T-helper 22 cell (primary cell): ENCODE measurements at places on chromosomes 1 and 21.

GRCh38 chr1:158246650-158247049 is 7.6 kb upstream of the CD1A start:
- no peak for DNase-seq

GRCh38 chr1:207820568-207821463 is 69.0 kb downstream of the CD46 start:
- no peak for DNase-seq

GRCh38 chr1:174258148-174258550 is 98.8 kb downstream of the RABGAP1L start:
- DNase-seq: no peak

GRCh38 chr1:84720221-84720780 is 30.0 kb upstream of the SSX2IP start:
- DNase-seq: no peak

- DNase-seq: no peak
These were observed 60.4 kb downstream of the VANGL2 start for GRCh38 chr1:160460683-160461287.

- DNase-seq: peak; percentile 20
These were observed 16.5 kb upstream of the LHX4 start for GRCh38 chr1:180213401-180214170.

DNA sequence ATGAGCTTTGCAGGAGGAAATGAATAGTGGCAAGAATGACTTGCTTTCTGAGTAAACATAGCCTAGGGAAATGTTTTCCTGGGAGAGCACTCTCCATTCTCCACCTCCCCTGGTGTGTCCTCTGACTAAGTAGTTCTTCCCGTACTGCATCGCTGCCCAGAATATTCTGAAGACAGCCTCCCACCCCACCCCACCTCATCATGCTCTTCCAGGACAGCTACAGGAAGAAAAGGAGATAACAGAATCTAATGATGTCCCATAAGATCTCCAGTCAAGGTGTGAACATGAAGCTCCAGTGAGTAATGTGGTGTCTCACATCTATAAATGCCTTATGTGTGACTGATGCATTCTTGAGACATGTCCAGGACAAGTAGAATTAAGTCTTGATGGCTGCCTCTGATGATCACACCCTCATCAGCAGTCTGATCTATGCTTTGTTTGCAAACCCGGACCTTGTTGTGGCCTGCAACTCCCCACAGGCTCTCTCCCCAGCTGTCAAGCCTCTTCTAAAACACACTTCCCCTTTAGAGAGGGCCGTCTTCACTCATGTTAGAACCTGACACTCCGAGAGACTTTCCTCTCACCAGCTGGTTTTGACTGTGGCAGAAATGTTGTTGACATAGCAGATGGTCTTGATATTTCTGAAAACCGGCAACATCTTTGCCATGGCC is 183.0 kb downstream of the CYYR1 start:
- DNase-seq: no peak

DNA sequence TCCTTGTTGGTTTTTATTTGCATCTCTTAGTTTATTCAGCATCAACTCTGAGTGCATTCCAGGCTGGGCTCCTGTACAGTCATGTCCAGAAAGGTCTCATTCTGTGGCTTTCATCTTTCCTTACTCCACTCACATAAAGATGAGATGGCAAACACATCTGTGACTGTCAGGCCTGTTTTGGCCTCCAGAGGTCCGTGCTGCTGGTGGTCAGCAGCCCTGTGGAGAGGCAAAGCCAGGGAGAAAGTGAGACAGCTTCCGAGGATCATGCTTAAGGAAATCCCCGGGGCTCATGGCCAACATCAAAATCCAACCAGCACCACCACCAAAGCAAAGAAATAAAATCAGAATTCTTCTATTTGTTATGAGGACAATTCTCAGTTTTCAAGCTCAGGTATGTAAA is 96.1 kb upstream of the HIVEP3 start:
- DNase-seq: no peak

DNA sequence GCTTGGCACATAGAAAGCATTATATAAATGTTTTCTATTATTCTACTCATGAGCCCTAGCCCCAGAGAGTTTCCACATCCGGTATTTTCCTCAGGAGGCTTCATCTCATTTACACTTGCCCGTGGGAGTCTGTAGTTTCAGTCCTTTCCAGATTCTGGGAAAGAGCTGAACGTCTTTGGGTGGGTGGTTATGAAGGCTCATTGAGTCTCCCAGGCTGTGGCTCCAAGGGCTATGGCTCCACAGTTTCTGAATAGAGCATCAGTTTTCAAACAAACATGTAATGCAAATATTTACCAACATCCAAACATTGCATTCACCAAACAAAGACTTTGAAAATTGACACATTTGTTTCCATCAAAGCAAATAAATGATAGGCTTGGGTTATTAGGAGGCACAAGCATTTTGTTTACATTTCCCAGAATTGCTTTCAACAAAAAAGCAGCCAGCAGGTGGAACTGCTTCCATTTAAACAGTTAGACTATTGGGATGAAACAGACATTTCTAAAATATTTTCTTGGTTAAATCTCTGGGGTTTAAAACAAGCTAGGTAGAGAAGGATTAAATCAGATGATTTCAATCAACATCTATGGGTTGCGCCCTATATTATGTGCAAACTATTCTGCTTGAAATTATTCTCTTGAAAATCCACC is 1.3 kb upstream of the LEMD1 start:
- no peak for DNase-seq

GRCh38 chr1:60063561-60063960 is 10.0 kb downstream of the C1orf87 start:
- DNase-seq: no peak

- no peak for DNase-seq
These were observed 8.6 kb downstream of the NECTIN4 start for GRCh38 chr1:161080441-161081405.

GRCh38 chr1:15584489-15585363 is at the start of gene AGMAT:
TSS of gene AGMAT (minus strand) at chr1:15585051. CDS start at chr1:15584967, 84 bp downstream.
- DNase-seq: no peak

GRCh38 chr1:179327196-179327595 is 33.6 kb downstream of the SOAT1 start:
- DNase-seq: no peak

DNA sequence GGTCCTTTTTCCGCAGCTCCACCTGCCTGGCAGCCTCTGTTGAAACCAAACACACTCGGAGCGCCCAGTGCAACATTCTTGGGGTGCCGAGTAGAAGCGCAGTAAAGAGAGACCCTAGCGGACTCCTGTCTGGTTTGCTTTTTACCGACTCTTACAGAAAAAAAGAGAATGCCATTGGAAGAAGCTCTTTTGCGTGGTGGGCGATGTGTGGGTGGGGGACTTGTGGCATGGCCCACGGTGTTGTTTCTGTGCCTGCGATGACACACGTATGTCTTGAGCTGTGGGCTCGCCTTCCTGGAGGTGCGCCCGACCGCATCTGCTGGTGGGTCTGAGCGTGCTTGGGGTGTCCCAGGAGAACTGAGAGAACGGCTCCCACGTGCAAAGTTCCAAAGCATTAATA is 7.3 kb upstream of the BARHL2 start:
- DNase-seq: no peak

DNA sequence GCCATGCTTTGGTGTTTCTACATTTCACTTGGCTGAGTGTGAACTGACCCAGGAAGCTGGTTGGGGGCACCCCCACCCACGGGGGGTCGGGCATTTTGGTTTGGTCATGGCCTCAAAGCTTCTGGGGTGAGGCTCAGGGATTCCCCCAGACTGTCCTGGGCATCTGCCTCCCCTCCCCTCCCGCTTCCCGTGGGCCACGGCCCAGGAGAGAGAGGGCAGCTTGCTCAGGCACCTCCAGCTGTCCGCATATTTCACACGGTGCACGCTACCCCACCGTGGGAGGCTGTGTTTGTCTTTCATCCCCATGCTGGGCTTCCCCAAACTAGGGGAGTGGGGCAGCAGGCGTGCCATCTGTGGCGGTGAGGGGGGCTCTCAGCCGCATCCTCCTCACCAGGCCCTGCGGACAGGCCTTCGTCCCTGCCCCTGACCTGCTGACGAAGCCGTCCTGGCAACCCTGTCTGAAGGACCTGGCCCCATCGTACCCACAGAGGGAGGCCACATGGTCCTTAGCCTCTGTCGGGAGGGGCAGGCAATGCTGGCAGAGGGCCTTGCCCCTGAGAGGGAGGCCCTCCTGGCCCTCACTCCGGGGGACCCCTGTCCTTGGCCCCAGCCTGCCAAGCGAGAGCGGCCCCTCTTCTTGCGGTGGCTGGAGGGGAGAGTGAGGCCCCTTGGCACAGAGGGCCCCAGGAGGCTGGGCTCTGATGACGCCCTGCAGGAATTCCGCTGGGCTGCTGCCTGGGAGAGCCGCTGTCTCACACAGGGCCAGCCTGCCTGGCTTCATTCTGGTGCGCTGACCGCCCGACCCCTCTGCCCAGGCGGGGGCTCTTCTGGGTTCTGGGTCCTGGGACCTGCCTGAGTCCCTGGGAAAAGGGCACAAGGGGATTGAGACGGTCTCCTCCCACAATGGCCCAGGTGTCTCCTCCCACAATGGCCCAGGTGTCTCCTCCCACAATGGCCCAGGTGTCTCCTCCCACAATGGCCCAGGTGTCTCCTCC is 22.1 kb downstream of the TP73 start:
- no peak for DNase-seq
